Stimulated activated CD8-positive, alpha-beta memory T cell treated with anti-CD3 and anti-CD28 coated beads, Interleukin-2, amount 100 ng/mL, for 48 hours (primary cell): ENCODE measurements at places on chromosomes 11 and 22.

DNA sequence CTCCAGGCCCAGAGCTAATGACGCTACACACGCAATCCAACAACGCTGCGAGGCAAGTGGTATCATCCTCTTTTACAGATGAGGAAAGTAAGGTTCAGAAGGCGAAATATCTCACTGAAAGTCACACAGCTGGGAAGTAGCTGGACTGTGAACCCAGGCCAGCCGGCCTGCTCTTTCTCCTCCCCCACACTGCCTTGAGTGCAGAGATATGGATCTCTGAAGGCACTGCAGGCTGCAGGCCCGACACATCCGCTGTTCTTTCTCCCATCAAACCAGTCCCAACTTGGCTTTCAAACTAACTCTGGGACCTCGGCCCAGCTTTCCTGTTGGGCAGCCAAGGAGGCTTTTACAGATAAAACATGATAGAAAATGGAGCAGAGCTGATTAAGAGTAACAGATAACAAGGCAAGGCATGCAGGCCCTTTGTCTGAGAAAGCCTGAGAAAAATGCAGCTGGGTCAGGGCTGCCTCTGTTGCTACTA, 64.0 kb upstream of the PTPRJ start:
- DNase-seq, result no peak

DNA sequence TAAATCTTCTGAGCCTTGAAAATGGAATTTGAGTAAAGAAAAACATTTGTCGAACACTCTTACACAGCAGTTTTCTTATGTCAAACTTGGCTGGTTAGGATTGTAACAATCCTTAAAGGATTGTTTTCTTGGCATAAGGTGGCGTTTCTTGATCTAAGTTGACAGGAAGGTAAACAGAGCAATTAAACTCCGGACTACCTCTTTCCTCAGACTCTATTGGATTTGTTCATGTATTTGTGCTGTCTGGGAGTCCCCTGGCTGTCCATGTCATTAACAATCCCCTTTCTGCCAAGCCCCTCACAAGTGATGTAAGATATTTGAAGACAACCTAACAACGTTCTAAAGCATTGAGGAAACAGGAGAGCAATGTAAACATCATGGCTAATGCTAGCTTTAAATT, 222.5 kb upstream of the SNX19 start:
- no peak for DNase-seq

DNA sequence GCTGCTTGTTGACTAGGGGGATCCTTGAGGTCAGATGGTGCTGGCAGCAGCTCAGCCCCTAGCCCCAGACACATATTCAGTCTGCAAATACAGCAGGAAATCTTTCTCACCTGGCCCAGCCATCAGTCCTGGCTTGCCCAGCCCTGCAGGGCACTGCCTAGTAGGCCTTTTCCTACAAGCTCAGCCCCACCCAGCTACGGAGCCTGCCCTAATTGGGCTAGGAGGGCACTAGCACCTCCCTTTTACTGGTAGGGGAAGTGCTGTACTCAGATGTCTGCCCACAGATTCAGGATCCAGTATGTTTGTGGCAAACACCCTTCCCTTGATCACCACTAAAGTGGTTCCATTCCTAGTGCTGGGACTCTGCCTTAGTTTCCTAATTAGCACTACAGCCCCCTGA, 257.1 kb upstream of the CADM1 start:
- DNase-seq, result no peak

DNA sequence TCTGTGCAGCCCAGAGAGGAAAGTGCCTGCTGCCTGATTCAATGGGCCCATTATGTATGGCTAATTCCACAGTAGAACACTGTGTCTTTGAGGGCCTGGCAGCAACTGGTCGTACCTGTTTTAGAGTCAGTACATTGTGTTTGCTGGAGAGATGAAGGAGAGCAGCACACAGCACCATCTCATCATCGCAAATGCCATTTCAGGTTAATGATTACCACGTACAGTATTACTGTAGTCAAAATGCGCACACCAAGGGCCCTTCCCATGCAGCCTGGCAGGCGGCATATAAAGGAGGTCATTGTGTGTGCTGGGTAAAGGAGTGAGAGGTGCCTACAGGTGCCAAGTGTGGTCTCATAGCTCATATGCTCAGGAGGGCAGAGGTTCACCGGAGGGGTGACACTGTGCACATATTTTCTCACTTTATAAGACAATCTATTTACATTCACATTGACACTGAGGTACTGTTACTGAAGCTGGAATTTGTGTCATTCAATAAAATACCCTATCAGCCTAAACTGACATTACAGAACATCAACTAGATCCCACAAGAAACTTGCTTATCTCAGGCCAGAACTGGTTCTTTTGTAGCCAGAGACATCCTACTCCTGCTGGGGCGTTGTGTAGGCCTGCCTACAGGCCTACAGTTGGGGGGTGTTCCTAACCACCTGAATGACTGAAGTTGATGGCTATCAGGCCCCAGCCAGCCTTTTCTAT, 90.4 kb downstream of the APIP start:
- no peak for DNase-seq

GRCh38 chr11:61021661-61022212, 50.3 kb downstream of the CD6 start:
- peak; percentile 52 for DNase-seq

DNA sequence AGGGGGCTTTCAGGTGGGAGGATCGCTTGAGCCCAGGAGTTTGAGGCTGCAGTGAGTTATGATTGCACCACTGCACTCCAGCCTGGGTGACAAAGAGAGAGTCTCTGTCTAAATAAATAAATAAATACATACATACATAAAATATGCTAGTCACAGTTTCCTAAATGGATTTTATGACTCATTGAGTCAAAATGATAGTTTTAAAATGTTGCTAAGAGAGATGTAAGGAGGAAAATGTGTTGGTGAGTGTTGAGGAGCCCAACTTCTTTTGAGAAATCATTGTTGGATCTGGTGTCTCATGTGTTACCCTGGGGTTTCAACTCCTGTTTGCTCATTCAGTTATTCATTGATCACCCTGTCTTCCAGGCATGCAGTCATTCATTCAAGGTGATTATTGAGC, 21.0 kb downstream of the PARVB start:
- no peak for DNase-seq

DNA sequence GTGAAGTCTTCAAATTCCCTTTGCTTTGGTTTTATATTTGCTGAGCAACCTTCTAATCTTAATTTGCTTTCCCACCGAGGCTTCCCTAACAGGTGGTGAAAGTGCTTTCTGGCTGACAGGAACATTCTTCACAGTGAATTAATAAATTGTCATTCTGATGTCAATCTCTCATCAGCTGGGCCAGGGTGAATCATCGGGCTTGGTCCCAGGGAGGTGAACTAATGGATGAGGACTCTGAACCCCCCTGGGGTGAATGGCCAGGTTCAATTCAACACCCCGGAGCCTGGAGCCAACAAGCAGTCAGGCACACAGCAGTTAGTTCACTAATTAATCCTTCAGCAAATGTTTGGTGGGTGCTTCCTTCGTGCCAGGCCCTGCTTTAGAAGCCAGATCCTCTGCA, 155.4 kb upstream of the PDGFD start:
- DNase-seq, result no peak

GRCh38 chr22:39627865-39628562, 57.5 kb downstream of the CACNA1I start:
- no peak for DNase-seq

DNA sequence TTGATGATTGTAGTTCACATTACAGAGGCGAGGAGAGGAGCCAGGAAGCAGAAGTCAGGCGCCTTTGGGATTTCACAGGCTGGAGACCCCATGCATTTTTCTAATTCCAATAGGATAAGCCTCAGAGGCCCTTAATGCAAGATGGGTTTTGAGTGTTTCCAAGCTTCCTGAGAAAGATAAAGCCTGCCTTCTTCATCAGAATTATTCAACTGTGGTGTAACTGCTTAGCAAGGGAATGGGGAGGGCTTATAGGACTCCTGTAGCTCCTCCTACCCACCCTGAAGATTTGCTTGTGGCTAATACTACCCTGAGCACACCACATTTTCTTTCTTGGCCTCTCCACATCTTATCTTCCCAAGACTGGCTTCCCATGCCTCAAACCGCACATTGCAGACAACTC, 151.1 kb upstream of the ISX start:
- DNase-seq, result no peak

- peak; percentile 21 for DNase-seq
Measured at GRCh38 chr11:13962562-13963168, at the start of gene SPON1. TSS of gene SPON1 (plus strand) at chr11:13962723. CDS start at chr11:13962905, 182 bp downstream.

- no peak for DNase-seq
Measured at GRCh38 chr11:2477254-2477653, 32.4 kb downstream of the KCNQ1 start.

- no peak for DNase-seq
Measured at GRCh38 chr11:34865261-34865660, 50.9 kb downstream of the APIP start.

GRCh38 chr11:92920331-92920730, 49.1 kb upstream of the MTNR1B start:
- DNase-seq, result no peak

DNA sequence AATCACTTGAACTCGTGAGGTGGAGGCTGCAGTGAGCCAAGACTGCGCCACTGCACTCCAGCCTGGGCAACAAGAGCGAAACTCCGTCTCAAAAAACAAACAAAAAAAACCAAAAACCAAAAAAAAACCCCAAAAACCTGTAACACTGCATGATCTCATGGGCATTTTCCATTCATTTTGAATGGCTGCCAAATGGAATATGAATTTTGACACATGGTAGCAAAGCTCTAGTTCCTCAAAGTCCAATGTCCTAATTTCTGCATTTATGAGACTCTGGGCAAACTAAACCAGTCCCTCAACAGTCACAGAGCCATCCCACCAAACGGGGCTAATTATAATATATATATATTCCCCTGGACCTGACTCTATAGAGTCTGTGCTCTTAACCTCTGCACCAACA, 61.8 kb downstream of the SGSM3 start:
- DNase-seq, result no peak

DNA sequence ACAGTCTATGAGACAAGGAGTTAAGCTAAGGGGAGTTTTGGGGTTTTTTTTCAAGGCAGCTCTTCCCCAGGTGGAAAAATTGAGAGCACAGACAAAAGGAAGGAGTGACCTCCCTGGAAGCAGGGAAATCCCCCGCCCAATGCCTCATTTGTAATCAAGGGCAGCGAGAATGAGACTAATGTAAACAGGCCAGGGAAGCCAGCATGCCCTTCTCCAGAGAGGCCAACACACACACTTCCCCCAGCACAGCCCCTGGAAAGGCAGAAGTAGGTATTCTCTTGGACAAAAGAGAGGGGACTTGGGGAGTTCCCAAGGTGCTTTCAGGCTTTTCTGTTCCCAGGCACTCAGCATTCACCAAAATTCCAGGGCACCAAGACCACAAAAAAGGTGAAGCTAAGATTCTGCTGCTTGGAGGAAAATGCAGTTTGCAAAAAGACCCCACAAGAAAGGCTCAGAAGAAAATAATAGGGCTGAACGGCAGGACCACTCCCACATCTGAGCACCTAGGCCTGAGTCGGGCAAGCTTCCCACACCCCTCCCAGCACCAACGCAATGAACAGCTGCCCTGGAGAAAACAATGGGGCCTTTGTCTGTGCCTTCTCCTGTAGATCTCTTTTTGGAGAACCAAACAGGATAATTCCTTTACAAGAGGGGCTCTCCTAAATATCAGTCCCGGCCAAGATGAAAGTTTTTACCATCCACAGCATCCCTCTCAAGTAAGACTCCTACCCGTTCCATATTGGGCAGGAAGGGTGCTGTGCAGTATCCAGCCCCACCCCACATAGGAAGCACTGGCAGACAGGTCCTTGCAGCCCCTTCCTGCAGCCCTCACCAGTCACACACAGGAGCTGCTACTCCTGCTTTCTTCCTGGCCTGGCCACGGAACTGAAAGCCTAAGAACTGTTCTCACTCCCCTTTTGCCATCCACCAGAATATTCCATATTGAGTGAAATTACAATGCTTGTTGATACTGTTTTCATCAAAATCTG, 70.7 kb upstream of the AKIP1 start:
- DNase-seq, result no peak

- no peak for DNase-seq
Measured at GRCh38 chr11:38206663-38207062, 1608.6 kb upstream of the RAG2 start.
